Posterior vena cava (tissue), 2 donors: ENCODE measurements at places on chromosomes 1 and 21. TPM values are rescaled to one million over a fixed set of nuclear protein-coding genes. Genes with fewer than 3 reads are reported as not detected.

CTSS gene
- total RNA-seq, result 50.2 TPM

HSPB7 gene
- total RNA-seq, result 588 TPM

DNA sequence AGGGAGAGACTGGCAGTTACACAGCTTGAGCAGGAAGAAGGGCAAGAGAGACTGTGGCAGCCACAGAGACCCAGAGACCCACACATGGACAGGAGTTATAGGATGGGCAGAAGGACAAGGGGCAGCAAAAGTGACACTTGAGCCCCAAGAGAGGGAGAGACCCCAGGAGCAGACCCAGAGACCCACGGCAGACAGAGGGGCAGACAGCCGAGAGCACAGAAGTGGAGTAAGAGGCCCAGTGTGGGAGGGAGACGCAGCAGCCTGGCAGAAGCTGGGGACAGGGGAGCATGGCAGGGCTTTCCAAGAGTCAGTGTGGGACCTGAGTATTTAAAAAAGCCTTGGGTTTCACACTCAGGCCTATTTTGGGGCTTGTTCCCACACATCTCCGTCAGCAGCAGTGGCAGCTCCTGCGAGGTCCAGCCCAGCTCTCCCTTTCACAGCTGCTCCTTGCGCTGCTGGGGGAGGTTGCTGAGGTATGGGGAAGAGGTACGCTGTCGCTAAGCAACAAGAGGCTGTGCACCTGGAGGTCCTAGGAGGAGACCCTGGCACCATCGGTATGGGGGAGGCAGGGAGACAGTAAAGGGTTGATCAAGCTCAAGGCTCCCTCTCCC is 9.0 kb upstream of the MEF2D start:
- DNase-seq, result peak; percentile 68

ATP1A2 gene
- total RNA-seq, result 10.8 TPM

DNA sequence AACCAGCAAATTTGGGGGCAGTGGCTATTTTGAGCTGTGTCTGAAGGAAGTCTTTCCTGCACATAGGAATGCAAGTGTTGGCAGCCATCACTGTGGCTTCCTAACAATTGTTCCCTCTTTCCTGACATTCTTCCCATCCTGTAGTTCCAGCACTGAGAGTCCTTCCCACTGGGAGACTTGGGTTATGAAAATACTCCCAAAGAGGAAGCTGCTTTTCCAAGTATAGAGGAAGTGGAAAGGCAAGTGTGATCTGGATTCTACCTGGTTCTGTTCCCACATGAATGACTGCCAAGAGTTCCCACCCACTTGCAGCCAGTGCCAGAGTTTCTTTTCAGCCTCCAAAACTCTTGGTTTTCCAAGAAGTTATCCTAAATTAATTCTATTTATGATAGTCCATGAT is 98.5 kb upstream of the CD53 start:
- no peak for DNase-seq

CFAP57 gene
- not detected for total RNA-seq
